CD4-positive, alpha-beta T cell treated with Interleukin-2 at 100 ng/mL for 4 hours (primary cell): ENCODE measurements at places on chromosomes 1 and 21.

GRCh38 chr21:45595574-45596295 is 47.8 kb upstream of the PCBP3 start:
- DNase-seq, result no peak

GRCh38 chr1:206142011-206142410 is 24.8 kb upstream of the AVPR1B start:
- DNase-seq, result no peak

DNA sequence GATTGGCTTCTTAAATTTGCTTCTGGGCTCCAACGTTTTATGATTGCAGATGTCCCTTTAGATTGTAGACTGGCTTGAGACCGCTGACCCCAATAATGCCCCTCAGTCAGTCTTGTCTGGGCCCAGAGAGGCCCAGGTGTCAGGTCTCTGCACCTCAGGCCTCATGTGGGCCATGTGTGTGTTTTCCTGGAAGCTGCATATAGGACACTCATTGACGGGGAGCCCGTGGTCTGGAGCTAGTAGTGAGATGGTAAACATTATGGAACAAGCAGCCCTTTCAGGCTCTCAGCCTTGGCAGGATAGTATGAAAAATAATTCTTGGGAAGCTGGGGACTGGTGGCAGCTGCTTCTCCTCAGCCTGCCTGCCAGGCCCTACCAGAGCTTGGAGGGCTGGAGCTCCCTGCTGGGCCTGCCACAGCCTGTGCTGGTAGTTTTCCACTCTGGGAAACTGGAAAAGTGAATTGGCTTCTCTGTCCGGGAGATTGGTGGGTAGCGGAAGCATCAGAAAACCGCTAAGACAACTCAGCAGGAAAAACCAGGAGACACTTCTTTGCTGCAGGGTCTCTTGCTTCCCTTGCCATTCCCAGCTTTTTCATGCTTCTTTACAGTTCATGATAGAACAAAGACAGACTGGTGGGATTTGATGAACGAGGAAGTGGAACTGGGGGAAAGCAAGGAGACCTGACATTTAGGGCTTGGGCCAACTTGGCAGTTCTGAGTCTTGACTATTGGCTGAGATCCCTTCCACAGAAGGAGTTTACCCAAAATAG is 57.8 kb upstream of the HSD17B7 start:
- no peak for DNase-seq

DNA sequence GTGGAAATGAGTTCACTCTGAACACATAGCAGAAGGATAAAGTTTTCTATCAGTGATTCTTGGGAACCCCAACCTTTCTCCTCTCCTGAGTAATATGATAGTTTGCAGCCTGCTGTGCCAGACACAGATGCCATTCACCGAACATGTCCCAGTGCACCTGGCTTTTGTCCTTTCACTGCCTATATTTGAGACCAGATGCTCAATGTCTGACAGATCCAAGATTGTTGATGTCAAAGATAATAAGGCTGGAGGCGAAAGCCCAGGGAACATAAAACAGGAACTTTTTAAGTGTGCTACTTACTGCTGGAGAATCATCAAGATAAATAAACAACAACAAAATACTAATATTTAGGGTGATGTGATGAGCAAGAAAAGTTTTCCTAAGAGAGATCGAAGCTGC is 139.3 kb downstream of the TIAM1 start:
- no peak for DNase-seq

GRCh38 chr1:160206421-160207117 is 1.4 kb downstream of the PEA15 start:
- DNase-seq, result no peak

DNA sequence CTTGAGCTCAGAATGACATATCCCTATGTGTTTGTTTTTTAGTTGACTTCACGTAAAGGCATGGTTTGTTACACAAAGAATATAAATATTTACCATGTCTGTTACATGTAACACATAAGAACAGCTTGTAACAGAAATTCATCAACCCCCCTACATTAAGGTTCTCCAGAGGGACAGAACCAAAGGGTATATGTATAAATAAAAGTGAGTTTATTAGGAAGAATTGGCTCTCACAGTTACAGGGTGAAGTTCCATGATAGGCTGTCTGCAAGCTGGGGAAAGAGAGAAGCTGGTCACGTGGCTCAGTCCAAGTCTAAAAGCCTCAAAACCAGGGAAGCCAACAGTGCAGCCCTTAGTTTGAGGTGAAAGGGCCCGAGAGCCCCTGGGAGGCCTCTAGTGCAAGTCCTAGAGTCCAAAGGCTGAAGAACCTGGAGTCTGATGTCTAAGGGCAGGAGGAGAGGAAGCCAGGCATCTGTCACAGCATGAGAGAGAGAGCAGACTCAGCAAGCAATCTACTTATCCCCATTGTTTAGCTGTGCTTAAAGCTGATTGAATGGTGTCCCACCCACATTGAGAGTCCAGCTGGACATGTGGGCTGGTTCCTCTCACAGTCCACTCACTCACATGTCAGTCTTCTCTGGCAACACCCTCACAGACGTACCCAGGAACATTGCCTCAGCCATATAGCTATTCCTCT is 15.8 kb downstream of the THRAP3 start:
- DNase-seq, result no peak

DNA sequence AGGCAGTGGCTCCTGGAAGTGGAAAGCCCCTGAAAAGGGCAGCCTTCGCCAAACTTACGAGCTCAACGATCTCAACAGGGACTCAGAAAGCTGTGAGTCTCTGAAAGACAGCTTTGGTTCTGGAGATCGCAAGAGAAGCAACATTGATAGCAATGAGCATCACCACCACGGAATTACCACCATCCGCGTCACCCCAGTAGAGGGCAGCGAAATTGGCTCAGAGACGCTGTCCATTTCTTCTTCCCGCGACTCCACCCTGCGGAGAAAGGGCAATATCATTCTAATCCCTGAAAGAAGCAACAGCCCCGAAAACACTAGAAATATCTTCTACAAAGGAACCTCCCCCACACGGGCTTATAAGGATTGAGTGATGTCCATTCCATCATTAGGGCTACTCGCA is 42.4 kb downstream of the PLPPR4 start:
- no peak for DNase-seq
